ENCODE measurements at places on chromosomes 7 and 10.

DNA sequence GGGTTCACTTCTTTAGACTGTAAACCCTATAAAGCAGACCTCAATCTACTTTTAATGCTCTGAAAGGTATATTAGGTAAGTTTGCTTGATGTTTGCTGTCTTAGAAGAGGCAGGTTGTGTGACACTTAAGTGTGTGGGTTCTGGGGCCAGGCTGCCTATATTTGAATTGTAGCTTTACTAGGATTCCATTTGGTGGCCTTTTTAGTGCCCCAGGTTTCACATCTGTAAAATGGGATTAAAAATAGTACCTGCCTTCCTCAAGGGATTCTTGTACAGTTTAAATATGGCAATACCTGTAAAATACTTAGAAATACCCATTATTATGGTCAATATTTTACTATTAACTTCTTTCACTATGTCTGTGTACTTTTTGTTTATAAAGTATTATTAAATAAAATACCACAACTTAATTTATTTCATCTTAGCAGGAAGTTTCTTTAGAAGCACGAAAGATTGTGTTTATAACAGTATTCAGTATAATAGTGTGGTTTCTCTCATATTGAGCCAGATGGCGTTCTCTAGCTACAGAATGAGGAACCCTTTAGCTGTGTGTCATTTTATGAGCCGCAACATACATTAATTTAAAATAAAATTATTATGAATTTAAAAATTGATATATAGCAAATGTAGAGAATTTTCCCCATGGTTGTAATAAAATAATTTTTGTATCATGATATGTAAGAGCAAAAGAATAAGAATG lies 94.2 kb downstream of the CDK14 start:
- DNase-seq = no peak

DNA sequence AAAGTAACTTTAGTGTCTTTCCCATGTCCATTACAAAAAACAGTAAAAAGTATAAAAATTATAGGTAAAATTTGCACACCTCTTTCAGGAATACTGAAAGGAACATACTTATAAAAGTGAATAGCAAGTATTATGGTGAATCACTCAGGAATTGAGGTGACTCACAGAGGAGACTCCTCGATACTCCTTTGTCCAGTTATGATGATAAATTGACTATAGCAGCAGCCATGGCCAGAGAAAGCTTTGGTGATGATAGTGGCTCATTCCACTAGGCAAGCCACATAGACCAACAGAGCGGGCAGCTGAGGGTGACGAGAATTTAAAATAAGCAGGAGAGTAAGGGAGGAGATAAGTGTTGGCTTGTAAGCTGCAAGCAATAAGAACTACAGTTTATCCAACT lies 1231.1 kb upstream of the CELF2 start:
- no peak for DNase-seq

- no peak for DNase-seq
Measured at GRCh38 chr7:88669913-88670312, 89.6 kb upstream of the ZNF804B start.

DNA sequence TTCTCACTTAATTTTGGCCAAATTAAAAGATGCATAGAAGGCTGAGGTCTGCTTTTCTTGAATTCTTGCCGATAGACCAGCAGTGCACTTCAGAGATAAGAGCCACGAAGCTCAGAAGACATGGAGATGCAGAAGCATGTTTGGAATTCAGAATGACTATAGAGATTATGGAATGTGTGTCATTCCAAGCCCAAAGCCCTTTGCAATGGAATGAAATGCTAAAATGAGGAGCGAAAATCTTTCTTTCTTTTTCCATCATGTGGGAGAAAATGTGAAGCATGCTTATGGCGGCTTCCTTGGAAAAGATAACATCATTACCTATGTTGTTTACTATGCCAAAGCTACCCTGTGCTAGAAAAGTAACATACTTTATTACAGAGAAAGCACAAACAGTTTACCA lies 257.0 kb upstream of the RNF32 start:
- DNase-seq = no peak

GRCh38 chr10:120813085-120813484 lies 38.1 kb upstream of the WDR11 start:
- no peak for DNase-seq

DNA sequence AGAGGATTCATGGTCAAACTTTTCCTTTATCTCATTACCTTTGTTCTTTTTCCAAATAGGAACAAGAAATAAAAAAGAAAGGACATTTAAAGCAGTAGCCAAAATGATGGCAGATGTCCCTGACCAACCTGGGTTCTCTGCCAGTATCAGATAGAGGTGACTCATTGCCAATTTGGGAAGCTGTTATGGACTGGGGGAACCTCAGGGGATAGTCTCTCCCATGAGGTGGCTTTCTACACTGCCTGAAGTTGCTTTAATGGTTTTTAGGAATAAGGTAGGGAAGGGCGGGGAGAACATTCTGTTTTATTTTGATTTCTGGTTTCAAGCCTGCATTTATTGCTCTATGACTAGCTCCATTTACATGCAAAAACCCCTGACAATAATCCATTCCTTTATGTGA lies 457.9 kb upstream of the TPK1 start:
- no peak for DNase-seq

GRCh38 chr7:4246536-4246935 lies 435.6 kb upstream of the FOXK1 start:
- DNase-seq = no peak

DNA sequence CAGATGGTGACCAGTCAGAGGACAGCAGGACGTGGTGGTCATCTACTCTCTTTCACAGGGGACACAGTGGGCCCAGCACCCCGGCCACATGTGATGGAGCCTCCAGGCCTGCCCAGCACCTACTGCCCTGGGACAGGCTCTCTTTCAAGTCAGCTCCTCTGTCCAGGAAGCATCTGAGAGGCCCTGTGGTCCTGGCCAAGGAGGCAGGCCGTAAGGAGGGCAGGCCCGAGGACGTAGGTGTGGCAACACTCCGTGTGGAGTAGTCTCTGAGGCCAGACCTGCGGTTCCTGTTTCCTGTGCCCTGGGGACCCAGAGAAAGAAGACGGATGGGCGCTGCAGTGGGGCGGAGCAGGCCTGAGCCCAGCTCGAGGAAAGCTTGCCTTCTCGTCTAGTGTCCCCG lies 179.2 kb downstream of the EBF3 start:
- no peak for DNase-seq

- no peak for DNase-seq
Measured at GRCh38 chr7:1906087-1906830, 236.2 kb downstream of the ELFN1 start.

DNA sequence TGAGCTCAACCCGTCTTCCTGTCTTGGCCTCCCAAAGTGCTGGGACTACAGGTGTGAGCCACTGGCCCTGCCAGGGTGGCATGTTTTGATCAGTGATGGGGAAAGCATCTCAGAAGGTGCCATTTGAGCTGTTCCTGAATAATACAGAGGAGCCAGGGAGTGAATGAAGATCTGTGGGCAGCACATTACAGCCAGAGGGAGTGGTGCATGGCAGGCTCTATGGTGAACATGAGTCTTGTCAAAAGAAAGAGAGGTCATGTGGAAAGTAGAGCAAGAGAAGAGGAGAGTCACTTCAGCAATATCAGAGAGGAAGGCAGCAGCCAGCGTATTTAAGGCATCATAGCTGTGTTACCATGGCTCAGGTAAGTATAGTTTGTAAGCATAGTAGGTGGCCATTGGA lies 275.7 kb upstream of the LRGUK start:
- no peak for DNase-seq

GRCh38 chr7:158111049-158111751 lies 476.4 kb downstream of the PTPRN2 start:
- no peak for DNase-seq

- no peak for DNase-seq
Measured at GRCh38 chr10:48714088-48714487, 29.4 kb downstream of the WDFY4 start.

- DNase-seq = no peak
Measured at GRCh38 chr10:72062382-72062781, 26.0 kb downstream of the SPOCK2 start.

DNA sequence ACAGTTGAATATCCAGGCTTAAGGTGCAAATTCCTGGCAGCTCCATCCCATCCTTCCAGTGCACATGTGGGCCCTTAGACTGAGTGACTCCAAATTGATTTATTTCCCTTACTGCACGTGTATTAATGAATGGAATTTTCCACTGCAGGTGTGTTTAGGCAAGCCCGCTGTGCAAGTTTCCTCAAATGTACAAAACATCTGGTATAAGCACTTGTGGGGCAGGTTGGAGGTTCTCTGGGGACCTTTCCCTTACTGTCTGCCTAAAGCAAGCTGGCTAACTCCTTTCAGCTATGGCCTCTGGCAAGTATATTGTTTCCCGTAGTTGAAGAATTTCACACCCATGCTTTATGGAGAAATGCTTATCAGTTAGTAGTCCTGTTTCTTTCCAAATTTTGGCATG lies 25.3 kb upstream of the GIMAP6 start:
- no peak for DNase-seq

- DNase-seq = no peak
Measured at GRCh38 chr10:59876695-59877094, 29.7 kb downstream of the CCDC6 start.

GRCh38 chr10:30170814-30171213 lies 111.4 kb upstream of the JCAD start:
- DNase-seq = no peak

GRCh38 chr7:122550545-122550944 lies 148.4 kb downstream of the RNF133 start:
- no peak for DNase-seq

DNA sequence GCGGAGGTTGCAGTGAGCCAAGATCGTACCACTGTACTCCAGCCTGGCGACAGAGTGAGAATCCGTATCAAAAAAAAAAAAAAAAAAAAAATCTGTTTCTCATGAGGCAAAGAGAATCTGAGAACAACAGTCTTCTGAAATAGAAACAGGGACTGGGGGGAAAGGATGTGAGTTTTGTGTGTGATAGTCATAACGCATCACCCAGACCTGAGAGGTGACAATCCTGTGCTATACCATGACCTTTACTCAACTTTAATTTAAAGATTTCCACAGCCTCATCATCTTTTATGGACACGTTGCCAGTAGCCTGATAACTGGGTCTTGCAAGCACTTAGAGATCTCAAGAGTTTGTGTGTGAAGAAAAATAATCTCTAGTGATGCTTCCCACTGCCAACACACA lies 2.3 kb downstream of the ATXN7L1 start:
- no peak for DNase-seq

All from CD4-positive, alpha-beta T cell treated with Interleukin-15 for 4 hours (primary cell).